ENCODE measurements at places on chromosomes 4 and X.

GRCh38 chr4:109978704-109979454 is 66.2 kb downstream of the EGF start:
- H3K4me3 ChIP-seq = no peak overlapping the region
- DNase-seq = no peak
- no peaks in the 10 kb centered on the region for H3K4me1 ChIP-seq
- no peaks in the 10 kb centered on the region for H3K36me3 ChIP-seq
- H3K27ac ChIP-seq = no peak overlapping the region

DNA sequence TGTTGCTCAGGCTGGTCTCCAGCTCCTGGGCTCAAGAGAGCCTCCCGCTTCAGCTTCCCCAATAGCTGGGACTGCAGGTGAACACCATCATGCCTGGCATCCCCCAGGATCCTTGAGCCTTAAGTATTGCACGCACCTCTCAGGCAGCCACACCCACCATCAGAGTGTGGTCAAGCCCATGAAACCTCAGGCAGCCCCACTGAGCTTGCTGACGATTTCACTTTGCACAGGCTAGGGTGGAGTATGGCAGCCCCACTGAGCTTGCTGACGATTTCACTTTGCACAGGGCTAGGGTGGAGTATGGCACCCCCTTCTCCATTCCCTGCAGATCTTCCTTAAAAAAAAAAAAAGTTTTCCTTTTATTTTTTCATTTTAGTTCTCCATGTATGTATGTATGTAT is 57.2 kb downstream of the RHOXF2B start:
- H3K27me3 ChIP-seq = no peaks in the 10 kb centered on the region
- H3K27ac ChIP-seq = no peak overlapping the region
- H3K4me3 ChIP-seq = no peak overlapping the region
- H3K4me1 ChIP-seq = no peaks in the 10 kb centered on the region

- peaks cover 10% of the 10 kb centered on the region for H3K4me1 ChIP-seq
- no peaks in the 10 kb centered on the region for H3K36me3 ChIP-seq
- H3K4me3 ChIP-seq = no peak overlapping the region
- no peaks in the 10 kb centered on the region for H3K27me3 ChIP-seq
These were observed 169.8 kb downstream of the SCFD2 start for GRCh38 chr4:53195815-53196661.

GRCh38 chr4:168487282-168488035 is 7.2 kb upstream of the DDX60L start:
- H3K36me3 ChIP-seq = no peaks in the 10 kb centered on the region
- no peak overlapping the region for H3K27ac ChIP-seq
- no peak overlapping the region for H3K4me3 ChIP-seq
- no peak for DNase-seq
- no peaks in the 10 kb centered on the region for H3K27me3 ChIP-seq
- no peaks in the 10 kb centered on the region for H3K4me1 ChIP-seq

- DNase-seq = no peak
- H3K27ac ChIP-seq = no peak overlapping the region
- no peaks in the 10 kb centered on the region for H3K4me1 ChIP-seq
- H3K4me3 ChIP-seq = no peak overlapping the region
- no peaks in the 10 kb centered on the region for H3K36me3 ChIP-seq
These were observed 240.0 kb upstream of the GALNTL6 start for GRCh38 chr4:171573181-171573580.
